ENCODE measurements at places on chromosomes 3 and 15. TPM values are rescaled to one million over a fixed set of nuclear protein-coding genes. Genes with fewer than 3 reads are reported as not detected.

DNA sequence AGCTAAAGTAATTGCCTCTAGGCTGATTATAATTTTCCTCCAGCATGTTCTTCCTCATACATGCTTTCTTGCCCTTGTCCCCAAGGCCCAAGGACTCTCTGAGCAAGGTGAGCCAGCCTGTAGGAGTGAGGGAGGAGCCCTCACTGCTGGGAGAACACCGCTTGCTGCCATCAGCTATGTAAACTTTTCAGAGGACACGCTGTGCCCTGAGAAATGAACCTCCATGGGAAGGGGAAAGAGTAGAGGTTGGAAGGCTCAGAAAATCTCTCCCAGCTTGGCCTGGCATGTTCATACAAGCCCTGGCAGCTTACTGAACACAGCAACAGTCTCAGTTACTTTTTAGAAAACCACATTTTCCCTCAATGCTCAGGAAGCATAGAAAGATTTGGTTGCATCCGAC is 103.0 kb upstream of the SLC24A5 start:
- H3K27me3 ChIP-seq: peaks cover 5% of the 10 kb centered on the region
- no peak overlapping the region for H3K27ac ChIP-seq
- no peaks in the 10 kb centered on the region for H3K4me1 ChIP-seq

DNA sequence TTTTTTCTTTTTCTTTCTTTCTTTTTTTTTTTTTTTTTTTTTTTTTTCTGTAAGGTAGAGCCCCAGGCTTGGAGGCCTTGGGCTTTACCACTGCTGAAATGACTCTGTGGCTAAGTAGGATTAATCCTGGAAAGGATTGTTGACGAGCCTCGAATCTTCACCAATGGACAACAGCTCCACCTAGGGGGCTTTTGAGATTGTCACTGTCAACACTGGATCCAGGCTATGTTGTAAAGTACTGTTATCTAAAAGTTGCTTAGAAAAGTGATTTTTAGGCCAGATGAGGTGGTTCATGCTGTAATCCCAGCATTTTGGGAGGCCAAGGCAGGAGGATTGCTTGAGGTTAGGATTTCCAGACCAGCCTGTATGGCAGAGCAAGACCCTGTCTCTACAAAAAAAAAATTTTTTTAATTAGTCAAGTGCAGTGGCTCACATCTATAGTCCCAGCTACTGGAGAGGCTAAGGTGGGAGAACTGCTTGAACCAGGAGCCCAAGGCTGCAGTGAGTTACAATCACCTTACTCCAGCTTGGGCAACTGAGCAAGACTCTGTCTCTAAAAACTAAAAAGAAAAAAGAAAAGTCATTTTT is 41.6 kb downstream of the KLHL18 start:
- H3K4me3 ChIP-seq: no peak overlapping the region
- H3K36me3 ChIP-seq: no peaks in the 10 kb centered on the region
- peak; percentile 49 for DNase-seq
- no peaks in the 10 kb centered on the region for H3K27me3 ChIP-seq
- H3K27ac ChIP-seq: no peak overlapping the region

DNA sequence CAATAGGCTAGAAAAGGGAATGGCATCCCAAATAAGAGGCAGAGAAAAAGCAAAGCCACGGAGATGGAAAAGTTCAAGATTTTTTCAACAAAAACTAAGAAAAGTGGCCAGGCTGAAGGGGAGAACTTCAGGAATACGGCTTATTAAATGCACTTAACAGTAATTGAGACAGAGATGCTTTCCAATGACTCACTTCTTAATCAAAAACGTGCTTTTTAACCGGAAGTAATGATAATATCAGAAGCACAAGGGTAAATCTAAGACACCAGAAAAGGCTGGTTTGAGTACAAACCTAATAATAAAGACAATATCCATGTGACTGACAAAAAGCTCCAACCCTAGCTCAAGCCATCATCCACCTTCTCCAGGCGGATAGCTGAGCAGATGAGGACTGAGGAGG is 24.8 kb upstream of the ACTC1 start:
- no peaks in the 10 kb centered on the region for H3K36me3 ChIP-seq
- H3K4me1 ChIP-seq: no peaks in the 10 kb centered on the region
- no peak overlapping the region for H3K27ac ChIP-seq

Gene GATA2
- 0.21 TPM for polyA plus RNA-seq

Gene RTP3
- not detected for polyA plus RNA-seq

Data from naive B cell (primary cell).